ENCODE measurements at places on chromosomes 6 and 20.

GRCh38 chr6:21639316-21639715 lies 45.8 kb downstream of the SOX4 start:
- no peak for DNase-seq

DNA sequence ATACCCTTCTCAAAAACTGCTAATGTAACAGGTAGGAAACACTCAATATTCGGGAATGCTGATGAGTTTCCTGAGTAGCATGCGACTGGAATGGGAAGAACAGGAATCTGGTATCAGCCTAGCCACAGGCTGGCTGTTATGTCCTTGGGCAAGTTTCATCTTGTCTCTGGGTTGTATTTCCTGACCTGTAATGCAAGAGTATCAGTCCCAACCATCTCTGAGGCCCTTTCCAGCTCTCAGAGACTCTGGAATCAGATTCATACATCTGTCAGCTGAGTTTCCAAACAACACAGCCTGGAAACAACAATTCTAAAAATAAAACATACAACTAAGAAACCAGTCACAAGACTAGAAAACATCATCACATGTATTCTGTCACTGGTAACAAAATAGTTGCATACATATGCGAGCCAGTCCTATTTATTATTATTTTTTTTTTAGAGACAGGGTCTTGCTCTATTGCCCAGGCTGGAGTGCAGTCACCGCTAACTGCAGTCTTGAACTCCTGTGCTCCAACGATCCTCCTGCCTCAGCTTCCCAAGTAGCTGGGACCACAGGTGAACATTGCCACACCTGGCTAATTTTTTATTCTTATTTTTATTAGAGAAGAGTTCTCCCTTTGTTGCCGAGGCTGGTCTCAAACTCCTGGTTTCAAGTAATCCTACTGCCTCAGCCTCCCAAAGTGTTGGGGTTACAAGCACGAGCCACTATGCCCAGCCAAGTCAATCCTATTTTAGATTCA lies 16.7 kb upstream of the TFAP2A start:
- DNase-seq: no peak

- DNase-seq: no peak
Measured at GRCh38 chr6:150028799-150029198, 3.5 kb upstream of the RAET1L start.

GRCh38 chr6:100023798-100024197 lies 29.8 kb upstream of the MCHR2 start:
- no peak for DNase-seq

DNA sequence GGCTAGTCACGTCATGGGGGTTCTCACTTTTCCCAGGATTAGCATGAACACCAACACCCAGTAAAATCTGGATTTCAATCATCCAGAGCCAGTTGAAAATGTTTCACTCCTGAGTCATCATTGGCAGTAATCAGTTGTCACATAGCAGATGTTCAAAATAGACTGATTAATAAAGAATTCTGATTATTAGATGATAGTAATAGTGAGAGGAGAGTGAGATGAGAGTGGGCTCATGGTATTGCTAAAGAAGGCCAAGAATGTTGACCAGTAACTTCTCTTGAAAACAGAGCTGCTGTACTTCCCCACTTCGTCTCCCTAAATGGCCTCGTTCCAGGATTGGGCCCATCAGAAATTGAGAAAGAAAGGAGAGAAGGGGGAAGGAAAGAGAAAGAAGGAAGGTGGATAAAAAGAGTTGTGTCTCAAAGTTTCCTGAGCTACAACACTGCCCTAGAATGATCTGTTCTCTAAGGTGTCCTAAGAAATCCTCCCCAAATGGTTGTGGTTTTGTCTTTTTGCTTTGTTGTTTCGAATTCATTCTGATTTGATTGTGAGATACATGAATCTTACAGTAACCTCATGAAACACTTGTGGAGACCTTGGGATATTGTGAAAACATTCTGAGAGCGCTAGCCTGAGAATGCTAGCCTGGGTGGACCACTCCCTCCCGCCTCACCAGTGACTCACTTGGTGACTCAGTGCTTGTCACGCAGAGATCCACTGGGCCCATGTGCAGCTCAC lies 502.2 kb upstream of the JARID2 start:
- no peak for DNase-seq

- DNase-seq: no peak
Measured at GRCh38 chr6:26185004-26185403, 97.8 kb downstream of the HFE start.

- DNase-seq: no peak
Measured at GRCh38 chr6:11824986-11825385, 46.4 kb upstream of the ADTRP start.

DNA sequence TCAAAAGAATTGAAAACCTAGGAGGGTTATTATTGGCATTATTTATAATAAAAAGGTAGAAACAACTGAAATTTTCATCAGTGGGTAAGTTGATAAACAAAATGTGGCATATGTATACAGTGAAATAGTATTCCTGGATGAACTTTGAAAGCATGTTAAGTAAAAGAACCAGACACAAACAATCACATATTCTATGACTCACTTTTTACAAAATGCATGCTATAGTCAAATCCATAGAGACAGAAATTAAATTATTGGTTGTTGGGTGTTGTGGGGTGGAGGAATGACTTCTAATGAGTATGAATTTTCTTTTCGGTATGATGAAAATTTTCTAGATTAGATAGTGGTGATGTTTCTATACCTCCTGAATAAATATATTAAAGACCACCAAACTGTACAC lies 94.6 kb downstream of the LRRC1 start:
- no peak for DNase-seq

- DNase-seq: no peak
Measured at GRCh38 chr6:47419621-47420020, 58.0 kb upstream of the CD2AP start.

DNA sequence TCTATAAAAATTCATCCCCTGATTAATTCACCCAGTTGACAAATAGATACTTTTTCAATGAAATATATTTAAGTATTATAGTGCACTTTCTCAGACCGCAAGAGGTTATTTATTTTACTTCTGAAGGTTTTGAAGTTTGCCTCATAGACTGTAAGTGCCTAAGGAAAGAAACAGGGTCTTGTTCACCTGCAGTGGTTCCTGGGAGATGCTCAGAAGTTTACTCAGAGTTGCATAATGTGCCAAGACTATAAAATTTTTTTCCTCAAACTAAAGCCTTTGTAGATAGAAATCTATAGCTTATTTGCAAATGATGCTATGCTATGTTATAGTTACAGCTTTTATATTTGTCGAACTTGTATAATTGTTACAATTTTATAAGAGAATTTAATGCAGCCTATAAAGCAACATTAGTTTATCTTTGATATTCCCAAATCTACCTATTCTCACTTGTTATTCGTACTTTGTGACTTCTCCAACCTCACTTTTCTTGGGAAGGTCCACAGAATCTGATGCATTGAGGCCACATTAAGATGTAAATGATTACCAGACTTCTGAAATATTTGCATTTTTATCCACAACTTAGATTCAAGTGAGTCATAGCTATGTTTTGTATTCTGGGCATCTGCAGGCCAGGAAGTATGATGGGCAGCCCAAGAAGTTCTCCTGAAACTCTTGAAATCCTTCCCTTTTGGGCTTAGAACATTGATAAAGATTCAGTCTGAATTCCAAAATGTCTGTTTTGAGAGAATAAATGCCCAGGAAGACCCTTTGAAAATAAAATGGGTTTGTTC lies 35.7 kb downstream of the KCNQ5 start:
- DNase-seq: no peak

GRCh38 chr6:4017058-4017739 lies 61.7 kb downstream of the FAM217A start:
- peak; percentile 58 for DNase-seq

- no peak for DNase-seq
Measured at GRCh38 chr6:47822856-47823554, 41.2 kb downstream of the OPN5 start.

DNA sequence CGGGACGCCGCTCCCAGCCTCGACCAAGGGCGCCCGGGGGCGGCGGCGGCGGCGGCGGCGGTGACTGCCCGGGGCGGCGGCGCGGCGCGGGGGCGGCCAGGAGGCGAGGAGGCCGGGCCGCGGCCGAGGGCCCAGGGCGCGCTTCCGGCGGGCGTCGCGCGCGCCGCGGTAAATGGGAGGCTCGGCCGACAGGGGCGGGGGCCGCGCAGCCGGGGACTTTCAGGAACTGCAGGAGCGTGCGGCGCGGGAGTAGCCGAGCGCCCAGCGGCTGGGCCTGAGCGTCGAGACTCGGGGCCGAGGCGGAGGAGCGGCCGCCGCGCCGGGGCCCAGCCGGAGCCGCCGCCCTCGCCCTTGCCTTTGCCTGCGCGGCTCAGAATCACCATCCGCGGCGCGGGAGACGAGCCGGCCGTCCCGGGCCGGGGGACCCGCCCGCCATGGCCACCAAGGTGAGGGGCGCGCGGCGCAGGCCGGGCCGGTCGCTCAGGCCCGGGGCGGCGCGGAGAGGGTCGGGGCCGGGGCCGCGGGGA lies at the start of gene SNX9:
Gene SNX9 (plus strand): TSS at position 246 of the 527 bp plus-strand sequence. CDS start 189 bp downstream, at position 435.
- no peak for DNase-seq

DNA sequence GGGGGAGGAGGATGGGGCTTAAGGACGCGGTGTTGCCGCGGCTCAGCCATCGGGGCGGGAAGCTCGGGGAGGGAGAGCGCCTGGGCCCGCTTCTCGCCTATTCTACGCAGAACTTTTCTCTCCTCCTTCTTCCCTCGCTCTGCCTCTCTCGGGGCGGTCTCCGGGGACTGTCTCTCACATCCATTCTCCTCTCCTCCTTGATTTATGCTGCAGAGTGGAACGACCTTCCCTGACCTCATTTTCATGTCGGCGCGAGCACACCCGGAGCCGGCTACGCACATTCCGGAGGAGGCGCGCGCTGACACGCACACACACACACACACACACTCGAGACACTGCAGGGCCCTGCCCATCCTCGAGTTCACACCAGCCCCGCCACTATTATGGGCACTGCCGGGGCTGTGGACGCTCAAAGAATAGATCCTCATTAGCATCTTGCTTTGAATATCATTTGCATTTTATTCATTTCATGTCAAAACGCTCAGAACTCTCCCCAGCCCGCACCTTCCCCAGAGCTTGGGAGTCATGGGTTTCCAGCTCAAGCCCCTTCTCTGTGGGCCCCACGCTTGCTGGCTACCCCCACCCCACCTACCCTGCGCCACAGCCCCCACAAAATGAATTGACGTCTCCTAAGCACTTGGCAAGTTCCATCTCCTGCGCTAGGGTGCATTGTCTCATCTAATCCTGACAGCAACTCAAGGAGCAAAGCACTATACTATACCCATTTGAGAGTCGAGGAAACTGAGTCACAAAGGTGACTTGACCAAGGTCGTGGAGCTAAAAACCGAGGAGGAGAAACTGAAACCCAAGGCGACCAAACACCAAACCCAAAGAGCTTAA lies 36.8 kb downstream of the NCR2 start:
- no peak for DNase-seq

DNA sequence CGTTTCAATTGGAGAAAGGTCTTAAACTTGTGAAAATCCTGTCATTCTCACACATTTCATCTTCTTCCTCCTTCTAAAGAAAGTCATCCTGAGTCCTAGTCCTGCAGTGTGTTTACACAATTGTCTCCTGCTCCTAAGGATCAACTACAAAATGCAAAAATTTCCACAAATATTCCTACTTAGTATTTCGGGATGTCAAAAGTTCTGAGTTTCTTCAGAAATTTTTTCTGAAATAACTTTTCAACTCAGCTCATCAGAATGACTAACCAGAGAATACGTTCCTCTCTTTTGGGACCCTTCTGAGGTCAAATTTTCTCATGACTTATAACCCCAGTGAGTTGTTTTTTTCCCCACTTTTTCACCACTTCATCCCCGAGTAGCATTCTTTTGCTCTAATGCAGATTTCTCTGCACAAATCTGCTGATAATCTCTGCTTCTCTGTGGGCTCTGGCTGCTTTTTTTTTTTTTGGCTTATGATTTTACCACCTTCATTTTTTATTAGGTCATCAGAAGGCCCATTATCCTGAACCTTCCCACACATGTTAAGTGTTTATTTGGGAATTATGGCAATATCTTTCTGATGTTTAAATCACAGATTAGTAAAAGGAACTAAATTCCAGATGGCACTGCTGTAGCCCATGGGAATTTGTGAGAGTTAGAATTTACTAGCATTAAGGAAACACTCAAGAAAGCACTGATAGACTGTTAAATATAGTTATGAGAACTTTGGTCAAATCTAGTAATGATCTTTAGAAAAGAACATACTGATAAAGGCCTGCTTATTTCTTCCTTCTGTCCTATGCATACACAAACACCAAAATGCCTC lies 41.4 kb downstream of the MAP3K5 start:
- no peak for DNase-seq

GRCh38 chr6:49457771-49458170 lies 5.3 kb downstream of the MMUT start:
- no peak for DNase-seq

GRCh38 chr20:1225783-1226654 lies at the start of gene RAD21L1:
TSS of gene RAD21L1 (plus strand) at chr20:1226044. CDS start at chr20:1228454, 2,410 bp downstream.
- no peak for DNase-seq

GRCh38 chr20:31712564-31713311 lies 9.9 kb downstream of the BCL2L1 start:
- DNase-seq: peak; percentile 71

GRCh38 chr6:118917546-118918328 lies 17.2 kb downstream of the MCM9 start:
- no peak for DNase-seq

GRCh38 chr6:28407401-28407800 lies 7.9 kb upstream of the ZSCAN12 start:
- DNase-seq: no peak

DNA sequence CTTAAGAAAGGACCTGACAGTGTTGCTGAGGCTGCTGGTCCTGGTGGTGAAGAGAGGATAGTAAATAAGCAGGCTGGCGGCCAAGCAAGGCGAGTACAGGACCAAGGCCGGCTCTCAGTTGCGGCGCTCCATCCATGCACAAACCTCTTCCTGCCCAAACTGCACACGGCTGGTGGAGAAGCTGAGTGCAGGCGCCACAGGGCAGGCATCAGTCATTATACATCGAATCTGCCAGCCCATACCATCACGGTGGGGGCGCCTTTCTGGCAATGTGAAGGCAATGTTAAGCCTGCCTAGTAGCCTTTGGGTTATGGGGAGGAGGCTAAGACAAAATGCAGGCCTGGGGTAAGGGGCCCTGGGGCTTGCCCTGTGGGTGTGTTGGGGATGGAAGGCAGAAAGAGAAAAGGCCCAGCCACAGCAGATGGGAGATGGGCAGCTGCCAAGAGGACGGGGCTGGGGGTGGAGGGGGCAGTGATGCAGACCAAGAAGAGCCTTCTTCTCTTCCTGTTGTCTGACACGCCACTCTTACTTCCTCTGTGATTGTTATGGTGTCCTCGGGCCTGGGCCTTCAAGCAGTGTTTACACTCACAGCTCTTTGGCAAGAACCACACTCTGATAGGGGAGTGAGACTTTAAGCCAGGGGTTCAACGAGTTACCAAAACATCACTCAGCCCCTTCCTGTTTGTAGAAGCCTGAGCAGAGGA lies 20.3 kb upstream of the KCNK16 start:
- peak; percentile 78 for DNase-seq

Data from NCI-H2029 treated with DMSO at 0.1 percent for 48 hours (cell line).